ENCODE measurements at places on chromosomes 11 and 22. TPM values are rescaled to one million over a fixed set of nuclear protein-coding genes. Genes with fewer than 3 reads are reported as not detected.

Gene OVCH2
- total RNA-seq = 2.5 TPM

DNA sequence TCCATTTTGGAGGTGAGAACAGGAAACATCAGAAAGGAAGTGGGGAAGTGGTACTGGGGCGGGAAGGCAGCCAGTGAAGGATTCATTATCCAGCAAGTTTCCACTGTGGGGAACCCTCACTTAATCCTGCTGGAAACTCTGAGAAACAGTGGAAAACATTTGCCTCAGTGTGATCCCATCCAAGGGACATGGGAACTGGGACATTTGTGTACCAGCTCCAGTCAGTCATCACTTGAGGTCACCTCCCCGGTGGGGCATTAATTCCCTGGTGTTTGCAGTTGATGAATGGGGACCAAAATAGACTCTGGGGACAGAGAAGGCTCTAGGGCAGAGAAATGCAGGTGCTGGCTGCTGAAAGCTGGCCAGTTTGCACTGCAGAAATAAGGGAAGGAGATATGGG is 599.9 kb downstream of the BUD13 start:
- no peak overlapping the region for H3K4me3 ChIP-seq
- H3K27ac ChIP-seq = no peak overlapping the region

- no peaks in the 10 kb centered on the region for H3K36me3 ChIP-seq
- no peaks in the 10 kb centered on the region for H3K27me3 ChIP-seq
- no peak overlapping the region for H3K4me3 ChIP-seq
- DNase-seq = no peak
Observed at GRCh38 chr22:49647627-49648026, 180.0 kb downstream of the BRD1 start.

GRCh38 chr11:30852091-30852490 is 265.9 kb upstream of the MPPED2 start:
- no peak for DNase-seq
- no peaks in the 10 kb centered on the region for H3K36me3 ChIP-seq
- no peak overlapping the region for H3K27ac ChIP-seq
- no peak overlapping the region for H3K4me3 ChIP-seq
- no peaks in the 10 kb centered on the region for H3K4me1 ChIP-seq

GRCh38 chr11:88167853-88168252 is 7.4 kb downstream of the RAB38 start:
- DNase-seq = no peak
- H3K27me3 ChIP-seq = no peaks in the 10 kb centered on the region
- H3K4me3 ChIP-seq = no peak overlapping the region
- no peaks in the 10 kb centered on the region for H3K4me1 ChIP-seq
- H3K27ac ChIP-seq = no peak overlapping the region

GRCh38 chr11:88122956-88123355 is 52.3 kb downstream of the RAB38 start:
- no peaks in the 10 kb centered on the region for H3K4me1 ChIP-seq
- no peak for DNase-seq
- H3K27me3 ChIP-seq = no peaks in the 10 kb centered on the region
- H3K36me3 ChIP-seq = no peaks in the 10 kb centered on the region
- H3K4me3 ChIP-seq = no peak overlapping the region
- H3K27ac ChIP-seq = no peak overlapping the region

- H3K27ac ChIP-seq = no peak overlapping the region
- no peaks in the 10 kb centered on the region for H3K4me1 ChIP-seq
- H3K36me3 ChIP-seq = no peaks in the 10 kb centered on the region
- DNase-seq = no peak
- H3K4me3 ChIP-seq = no peak overlapping the region
Observed at GRCh38 chr11:17498058-17498457, 21.4 kb upstream of the ABCC8 start.

Gene CCDC188
- total RNA-seq = 2.8 TPM

GRCh38 chr11:18366286-18366685 is 28.1 kb upstream of the LDHA start:
- H3K4me3 ChIP-seq = no peak overlapping the region
- H3K27me3 ChIP-seq = no peaks in the 10 kb centered on the region
- no peak overlapping the region for H3K27ac ChIP-seq

DNA sequence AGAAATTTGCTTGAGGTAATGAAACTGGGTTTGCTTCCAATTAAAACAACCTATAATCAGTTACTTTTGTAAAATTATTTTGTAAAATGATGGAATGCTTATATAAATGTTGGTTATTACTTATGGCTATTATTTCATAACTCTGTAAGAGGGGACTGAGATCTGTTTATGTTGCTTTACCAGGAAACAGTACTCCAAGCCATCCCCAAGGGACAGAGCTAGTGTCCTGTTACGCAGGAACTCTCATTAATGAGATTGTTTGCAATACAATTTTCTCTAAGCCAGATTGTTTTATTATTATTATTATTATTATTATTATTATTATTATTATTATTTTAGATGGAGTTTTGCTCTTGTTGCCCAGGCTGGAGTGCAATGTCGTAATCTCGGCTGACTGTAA is 2.3 kb upstream of the NOX4 start:
- H3K4me3 ChIP-seq = no peak overlapping the region
- peak; percentile 10 for DNase-seq
- no peaks in the 10 kb centered on the region for H3K27me3 ChIP-seq

GRCh38 chr11:19499999-19500398 is 212.6 kb upstream of the NAV2 start:
- no peaks in the 10 kb centered on the region for H3K4me1 ChIP-seq
- no peak overlapping the region for H3K4me3 ChIP-seq
- no peak overlapping the region for H3K27ac ChIP-seq
- no peak for DNase-seq
- peaks cover 10% of the 10 kb centered on the region for H3K27me3 ChIP-seq

Gene SESN3
- total RNA-seq = 50.1 TPM

Gene RRM1
- 33.0 TPM for total RNA-seq

DNA sequence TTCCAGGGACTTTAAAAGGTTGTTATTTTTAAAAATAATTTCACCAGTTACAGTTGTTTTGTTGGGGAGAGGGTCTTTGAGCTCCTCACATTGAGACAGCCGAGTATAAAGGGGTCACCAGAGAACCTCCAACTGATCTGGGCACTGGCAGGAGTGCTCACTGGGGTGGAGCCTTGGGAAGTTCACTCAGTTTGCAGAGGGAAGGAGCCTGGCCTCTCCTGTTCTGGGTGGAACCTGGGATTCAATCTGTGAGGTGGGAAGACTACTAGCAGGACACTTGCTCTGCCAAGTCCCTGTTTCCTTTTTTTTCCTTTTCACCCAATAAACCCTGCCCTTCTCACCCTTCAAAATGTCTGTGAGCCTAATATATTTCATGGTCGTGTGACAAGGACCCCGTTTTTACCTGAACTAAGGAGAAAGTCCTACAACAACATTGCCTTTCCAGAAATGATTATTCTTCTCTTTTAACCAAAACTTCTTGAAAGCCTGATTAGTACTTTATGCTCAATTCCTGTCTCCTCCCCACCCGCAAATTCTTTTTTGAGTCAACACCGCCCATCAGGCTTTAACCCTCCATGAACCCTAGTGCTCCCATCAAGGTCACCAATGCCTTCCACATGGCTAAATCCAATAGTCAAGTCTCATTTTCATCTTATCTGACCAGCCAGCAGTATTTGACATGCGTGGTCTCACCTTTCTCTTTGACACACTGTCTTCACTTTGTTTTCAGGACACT is 22.0 kb upstream of the MSANTD2 start:
- no peaks in the 10 kb centered on the region for H3K27me3 ChIP-seq
- DNase-seq = no peak
- H3K4me1 ChIP-seq = no peaks in the 10 kb centered on the region
- no peak overlapping the region for H3K27ac ChIP-seq
- H3K4me3 ChIP-seq = no peak overlapping the region
- no peaks in the 10 kb centered on the region for H3K36me3 ChIP-seq

DNA sequence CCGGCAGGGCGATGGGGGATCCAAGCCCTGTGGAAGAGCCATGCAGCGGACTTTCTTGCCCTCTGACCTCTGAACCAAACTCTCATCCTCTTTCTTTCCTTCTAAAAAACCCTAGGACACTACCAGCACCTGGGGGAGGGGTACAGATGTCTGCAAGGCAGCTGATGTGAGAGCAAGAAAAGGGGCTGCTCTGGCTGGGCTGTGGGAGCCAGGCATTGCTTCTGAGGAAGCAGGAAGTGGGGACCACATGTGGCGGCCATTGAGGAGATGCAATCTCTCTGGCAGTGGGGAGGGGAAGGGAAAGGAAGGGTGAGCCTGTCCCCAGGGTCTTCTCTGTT is 36.0 kb downstream of the FAM83F start:
- H3K4me3 ChIP-seq = no peak overlapping the region
- no peaks in the 10 kb centered on the region for H3K27me3 ChIP-seq
- H3K27ac ChIP-seq = no peak overlapping the region
- no peaks in the 10 kb centered on the region for H3K36me3 ChIP-seq

DNA sequence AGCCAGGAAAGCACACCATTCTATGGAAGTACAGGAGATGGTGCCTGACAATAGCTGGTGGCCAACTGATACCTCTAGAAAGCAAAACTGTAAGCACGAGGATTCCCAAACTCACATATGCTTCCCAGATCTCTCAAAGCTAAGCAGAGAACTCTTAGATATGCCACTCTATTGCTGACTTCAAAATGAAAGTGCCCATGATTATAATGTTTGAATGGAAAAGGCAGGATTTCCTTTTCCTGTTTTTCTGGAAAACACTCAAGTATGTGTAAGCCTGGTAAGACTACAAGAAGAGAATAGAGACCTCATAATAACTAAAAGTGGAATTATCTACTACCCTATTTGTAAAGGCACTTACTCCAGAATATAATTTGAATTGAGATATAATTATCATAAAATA is 2.6 kb upstream of the CARD18 start:
- H3K4me1 ChIP-seq = no peaks in the 10 kb centered on the region
- no peak overlapping the region for H3K4me3 ChIP-seq
- no peaks in the 10 kb centered on the region for H3K36me3 ChIP-seq
- H3K27me3 ChIP-seq = no peaks in the 10 kb centered on the region
- peak overlapping the region; percentile 55 for H3K27ac ChIP-seq

DNA sequence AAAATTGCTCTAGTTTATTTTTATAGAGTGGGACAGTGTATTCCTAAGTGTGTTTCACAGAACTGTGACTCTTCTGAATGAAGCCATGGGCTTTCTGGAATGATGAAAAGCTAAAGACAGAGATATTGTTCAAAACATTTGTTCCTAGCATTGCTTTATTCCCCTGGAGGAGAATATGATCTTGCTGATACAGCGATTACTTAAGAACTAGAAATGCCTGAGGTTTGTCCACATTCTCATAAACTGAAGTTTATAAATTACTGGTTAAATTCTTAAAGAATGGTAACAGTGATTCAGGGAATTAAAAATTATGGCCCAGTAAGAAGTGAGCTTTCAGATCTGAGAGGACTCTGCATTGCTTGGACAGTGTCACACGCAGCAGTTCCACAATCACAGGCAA is 690.3 kb downstream of the FAM181B start:
- no peaks in the 10 kb centered on the region for H3K36me3 ChIP-seq
- DNase-seq = peak; percentile 5
- no peaks in the 10 kb centered on the region for H3K27me3 ChIP-seq
- no peak overlapping the region for H3K4me3 ChIP-seq
- no peaks in the 10 kb centered on the region for H3K4me1 ChIP-seq
- H3K27ac ChIP-seq = no peak overlapping the region

Data from kidney (tissue), 22 donors.